Fibroblast of skin of right quadriceps (primary cell): ENCODE measurements at places on chromosomes 12 and 14.
A peak's percentile ranks its signal among the peaks of the same experiment; 100 is the strongest.

DNA sequence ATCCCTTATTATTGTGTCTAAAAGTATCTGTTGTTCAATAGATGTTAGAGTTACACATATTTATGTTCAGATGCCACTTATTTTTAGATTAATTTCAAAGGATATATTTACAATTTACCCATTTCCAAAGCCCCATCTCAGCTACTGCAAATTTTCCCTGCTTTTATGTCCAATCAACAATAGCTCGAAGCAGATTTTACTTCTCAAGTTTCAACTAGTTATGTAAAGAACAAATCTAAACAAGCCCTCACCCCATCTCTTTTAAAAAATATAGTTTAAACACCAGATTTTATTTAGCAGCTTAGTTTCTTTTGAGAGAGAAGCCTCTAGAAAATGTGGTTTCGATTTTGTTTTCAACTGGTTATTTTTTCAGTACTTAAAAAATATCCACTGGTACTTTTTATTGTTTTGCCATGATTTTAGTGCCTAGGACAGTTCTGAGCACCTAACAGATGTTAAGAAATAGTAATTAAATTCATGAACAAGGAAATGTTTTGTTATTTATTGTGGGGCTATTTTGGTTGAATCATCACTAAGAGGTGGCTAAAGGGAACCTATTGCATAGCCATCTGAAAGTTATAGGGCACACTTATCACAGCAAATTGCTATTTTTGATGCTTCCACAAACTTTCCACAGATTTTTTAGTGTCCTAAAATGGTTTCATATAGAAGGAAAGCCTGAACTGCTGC lies 96.2 kb upstream of the BMP4 start:
- DNase-seq, result no peak

DNA sequence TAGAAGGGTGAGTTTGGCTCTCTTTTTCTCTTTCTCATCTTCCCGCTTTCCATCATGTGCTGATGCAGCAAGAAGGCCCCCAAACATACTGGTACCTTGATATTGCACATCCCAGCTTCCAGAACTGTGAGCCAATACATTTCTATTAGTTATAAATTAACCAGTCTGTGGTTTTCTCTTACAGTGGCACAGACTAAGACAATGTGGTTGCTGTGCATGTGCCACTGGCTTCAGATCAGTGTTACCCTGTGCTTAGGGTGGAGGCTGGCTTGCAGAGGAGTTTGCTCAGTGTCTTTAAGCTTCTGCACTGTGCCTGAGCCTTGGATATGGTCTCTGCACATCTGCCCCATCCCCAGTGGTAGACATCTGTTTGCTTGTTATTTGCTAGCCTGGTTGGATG lies 5.5 kb downstream of the IFI27L2 start:
- no peak for DNase-seq

DNA sequence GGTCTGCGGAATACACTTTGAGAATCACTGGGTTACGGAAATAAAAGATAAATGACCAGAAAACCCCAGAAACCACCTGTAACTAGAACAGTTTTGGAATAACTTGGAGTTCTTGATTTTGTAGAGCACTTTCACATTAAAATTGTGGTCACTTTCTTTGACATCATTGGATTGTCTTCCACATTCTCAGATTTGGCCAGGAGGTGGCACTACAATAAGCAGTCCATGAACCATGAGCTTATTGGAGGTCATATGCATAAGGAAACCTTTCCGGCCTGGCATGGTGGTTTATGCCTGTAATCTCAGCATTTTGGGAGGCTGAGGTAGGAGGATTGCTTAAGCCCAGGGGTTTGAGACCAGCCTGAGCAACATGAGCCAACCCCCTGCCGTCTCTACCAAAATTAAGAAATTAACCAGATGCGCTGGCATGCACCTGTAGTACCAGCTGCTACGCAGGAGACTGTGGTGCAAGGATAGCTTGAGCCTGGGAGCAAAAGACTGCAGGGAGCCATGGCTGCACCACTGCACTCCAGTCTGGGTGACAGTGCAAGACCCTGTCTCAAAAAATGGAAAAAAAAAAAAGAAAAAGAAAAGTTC lies 107.7 kb upstream of the CAND1 start:
- DNase-seq, result peak; percentile 29

- DNase-seq, result no peak
Observed at GRCh38 chr12:22312336-22312735, 22.2 kb downstream of the ST8SIA1 start.

DNA sequence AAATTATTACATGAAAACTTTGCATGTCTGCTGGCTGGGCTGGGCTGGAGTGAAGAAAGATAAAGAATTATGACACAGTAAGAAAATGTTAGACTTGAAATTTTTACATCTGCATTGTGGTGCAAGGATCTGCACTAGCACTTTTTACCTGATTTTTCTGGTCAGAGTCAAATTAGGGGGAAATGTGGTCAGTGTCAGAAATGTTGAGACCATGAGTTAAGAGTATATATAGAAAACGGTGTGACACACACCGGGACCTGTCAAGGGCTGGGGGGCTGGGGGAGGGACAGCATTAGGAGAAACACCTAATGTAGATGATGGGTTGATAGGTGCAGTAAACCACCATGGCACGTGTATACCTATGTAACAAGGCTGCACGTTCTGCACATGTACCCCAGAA lies 90.3 kb downstream of the IGF1 start:
- no peak for DNase-seq

DNA sequence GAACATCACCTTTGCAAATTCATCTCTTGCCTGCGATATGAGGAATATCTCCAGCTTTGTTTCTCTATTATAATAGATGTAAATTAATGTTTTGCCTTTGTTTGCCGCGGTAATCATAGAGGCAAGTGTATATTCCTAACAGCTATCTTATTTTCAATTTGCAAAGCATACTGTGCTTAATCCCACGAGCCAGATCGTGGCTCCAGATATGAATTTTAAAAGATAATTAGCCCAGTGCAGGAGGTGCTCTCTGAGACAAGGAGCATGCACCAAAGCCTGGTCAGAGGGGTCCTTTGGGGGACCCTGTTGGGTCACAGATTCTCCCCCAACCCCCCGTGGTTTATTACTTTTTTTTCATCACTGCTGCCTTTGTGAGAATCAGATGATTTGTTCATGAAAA lies 1087.5 kb downstream of the BCL11B start:
- DNase-seq, result no peak

- DNase-seq, result no peak
Observed at GRCh38 chr12:99147130-99147529, 500.4 kb upstream of the GARIN6 start.

DNA sequence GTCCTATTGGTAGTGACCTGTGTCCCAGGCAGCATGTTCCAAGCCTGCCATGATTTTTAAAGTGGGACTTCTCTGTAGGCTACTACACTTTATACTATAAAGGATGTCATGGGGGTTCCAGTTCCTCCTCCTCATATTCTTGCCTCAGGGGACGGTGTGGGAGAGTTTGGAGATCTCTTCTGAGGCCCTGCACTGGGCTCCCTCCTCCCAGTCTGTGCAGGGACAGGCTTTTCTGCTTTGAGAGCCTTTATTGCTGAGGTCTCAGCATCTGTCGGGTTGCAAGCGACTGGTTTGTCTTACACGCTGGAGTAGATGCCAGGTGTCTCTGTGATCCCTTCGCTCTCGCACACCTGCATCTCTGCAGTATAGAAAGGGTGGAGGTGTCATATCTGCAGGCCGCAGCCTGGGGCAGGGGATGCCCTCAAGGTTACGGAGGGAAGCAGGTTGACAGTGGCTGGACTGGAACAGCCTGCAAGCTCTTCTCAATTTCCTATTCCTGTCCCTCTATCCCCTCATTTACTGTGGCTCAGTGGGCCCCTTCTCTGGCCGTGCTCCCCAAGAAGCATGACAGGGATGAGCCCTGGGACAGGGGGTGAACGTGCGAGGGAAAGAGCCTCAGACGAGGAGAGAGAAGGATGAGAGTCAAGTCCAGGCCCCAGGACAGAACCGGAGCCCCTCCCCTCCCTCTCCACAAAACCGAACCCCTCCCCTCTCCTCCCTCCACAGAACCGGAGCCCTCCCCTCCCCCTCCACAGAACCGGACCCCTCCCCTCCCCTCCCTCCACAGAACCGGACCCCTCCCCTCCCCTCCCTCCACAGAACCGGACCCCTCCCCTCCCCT lies 51.3 kb downstream of the SLC6A12 start:
- DNase-seq, result no peak
